IPS-NIHi11 (cell line): ENCODE measurements at places on chromosomes 7 and 10.

DNA sequence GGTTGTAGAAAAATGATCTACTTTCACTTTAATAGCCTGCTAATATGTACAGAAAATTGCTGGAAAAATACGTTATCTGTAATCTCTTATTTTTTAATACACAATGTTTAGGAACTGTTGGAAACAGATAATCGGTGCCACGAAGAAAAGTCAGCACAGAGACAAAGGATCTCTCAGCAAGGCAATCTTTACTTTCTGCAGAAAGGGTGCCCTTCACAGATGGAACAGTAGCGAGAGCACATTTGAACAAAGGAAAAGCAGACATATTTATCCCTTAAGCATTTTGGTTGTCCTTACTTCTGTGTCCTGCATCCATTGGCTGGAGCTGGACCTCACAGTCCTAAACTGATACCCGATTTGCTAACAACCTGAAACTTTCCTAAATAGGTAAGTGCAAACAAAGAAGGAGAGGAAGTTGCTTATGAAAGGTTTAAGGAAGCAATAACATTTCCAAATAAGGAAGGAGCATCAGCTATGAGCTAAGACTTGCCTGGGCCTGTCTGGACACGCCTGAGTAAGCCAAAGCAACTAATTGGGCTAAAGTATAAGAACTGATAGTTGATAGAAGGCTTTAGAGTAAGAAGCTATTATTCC is 640.0 kb downstream of the SH2D4B start:
- DNase-seq: no peak

DNA sequence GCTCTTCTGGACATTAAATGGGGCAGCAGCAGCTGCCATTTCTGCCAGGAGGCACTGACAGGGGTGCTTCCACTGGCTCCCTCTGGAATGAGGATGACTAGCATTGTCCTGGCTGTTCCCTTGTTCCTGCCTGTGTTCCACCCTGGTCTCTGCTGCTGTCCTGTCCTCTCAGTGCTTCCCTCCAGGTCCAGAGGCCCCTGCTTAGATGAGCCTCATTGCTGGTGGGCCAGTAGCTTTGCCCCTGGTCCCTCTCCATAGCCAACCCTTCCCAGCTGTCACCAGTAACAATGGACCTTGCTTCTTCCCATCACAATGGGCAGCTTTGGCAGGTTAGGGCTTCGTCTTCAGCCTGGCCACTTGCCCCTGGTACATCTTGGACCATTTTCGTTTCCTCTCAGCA is 561.1 kb downstream of the TCERG1L start:
- no peak for DNase-seq

DNA sequence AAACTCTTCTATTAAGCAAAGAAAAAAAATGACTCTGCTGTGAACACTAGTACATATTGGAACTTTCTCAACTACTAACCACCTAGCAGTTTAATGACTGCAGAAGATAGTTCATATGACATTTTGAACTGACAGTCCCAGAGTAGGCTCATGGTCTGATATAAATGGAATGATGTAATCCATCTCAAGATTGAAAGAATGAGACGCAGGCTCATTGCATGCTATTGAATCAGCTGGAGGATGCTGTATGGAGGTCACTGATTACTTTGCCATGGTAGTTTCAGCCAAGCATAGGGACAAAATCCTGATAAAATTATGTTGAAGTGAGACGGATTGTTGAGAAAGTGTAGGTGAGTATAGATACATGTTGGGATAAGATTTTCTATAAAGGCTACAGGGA is 217.6 kb upstream of the SEMA3E start:
- DNase-seq: no peak

DNA sequence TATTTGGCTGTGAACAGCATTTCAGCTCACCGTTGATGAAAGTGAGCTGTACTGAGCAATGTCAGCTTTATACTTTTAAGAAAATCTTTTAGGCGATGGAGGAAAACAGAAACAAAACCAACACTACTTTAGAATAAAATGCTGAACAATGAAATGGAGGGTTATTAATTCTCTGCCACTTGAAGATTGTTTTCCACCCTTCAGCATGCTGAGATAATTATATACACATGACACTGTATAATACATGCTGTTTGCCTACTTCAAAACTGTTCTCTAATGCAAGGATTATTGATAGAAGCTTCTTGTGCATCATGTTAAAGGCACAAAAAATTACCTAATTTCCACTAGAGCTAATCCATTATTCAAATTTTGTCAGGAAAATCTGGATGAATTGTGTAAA is 66.8 kb downstream of the CACNA2D1 start:
- DNase-seq: no peak

DNA sequence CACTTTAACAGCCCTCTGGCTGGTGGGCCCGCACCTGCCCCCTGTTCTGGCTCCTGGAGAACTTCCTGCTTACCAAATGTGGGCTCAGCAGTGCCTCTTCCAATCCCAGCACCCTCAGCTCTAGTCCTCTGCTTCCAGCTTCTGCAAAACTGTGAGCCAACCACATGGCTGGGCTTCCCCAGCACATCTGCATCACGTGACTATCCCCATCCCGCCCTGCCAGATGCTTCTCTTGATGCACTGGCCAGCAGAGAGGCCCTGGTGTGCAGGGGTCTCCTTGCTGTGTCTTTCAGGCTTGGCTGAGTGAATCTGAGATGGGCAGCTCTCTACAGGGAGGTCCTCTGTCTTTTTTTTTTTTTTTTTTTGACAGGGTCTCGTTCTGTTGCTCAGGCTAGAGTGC is 43.8 kb upstream of the DMBT1 start:
- no peak for DNase-seq

- no peak for DNase-seq
Observed at GRCh38 chr10:111175787-111176186, 99.0 kb downstream of the ADRA2A start.

- DNase-seq: peak; percentile 92
Observed at GRCh38 chr10:86366033-86366901, at the start of gene GRID1. Gene GRID1 (minus strand): TSS chr10:86366795.

DNA sequence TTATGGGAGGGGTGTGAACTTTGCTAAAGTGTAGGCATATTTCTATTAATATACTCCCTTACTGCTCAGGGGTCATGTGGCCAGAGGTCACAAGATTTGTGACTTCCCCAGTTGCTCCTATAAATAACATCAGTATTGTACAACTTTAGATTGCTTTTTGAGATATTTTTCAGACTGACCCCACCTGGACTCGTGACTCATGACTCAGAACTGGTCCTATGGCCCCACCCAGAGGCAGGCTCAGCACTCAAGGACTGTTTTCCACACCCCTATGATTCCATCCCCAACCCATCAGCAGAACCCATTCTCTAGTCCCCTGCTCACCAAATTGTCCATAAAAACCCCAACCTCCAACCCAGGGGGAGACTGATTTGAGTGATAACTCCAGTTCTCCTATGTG is 2.7 kb upstream of the CUL2 start:
- DNase-seq: no peak

DNA sequence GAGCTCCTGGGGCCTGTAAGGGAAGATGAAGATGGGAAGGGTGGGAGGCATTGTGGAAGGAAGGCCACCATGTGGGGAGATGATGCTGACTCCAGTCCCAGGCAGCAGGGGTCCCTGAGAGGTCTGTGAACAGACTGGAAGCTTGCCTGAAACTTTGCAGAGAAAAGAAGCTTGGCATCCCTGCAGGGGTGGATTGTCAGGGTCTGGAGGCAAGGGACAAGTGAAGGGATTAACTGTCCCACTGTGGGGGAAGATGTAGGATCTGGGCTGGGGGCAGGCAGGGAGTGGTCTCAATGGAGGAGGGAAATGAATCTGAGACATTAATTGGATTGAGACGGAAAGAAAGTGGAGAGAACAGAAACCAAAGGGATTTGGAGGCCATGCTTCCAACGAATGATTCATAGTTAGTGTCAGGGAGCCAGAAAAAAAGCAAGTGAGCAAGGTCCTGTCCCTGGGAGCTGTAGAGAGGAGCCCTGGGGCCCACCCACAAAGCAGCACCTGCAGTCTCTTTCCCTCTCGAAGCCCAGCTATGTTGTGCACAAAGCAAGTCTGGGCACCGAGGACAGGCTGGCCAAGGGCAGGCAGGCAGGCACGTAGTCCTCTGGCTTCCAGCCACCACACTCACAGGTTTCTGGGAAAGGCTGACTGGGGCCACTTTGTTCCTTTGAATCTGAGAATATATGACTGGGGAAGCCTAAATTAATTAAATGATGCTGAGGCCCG is 4.7 kb upstream of the SLC18A3 start:
- no peak for DNase-seq

DNA sequence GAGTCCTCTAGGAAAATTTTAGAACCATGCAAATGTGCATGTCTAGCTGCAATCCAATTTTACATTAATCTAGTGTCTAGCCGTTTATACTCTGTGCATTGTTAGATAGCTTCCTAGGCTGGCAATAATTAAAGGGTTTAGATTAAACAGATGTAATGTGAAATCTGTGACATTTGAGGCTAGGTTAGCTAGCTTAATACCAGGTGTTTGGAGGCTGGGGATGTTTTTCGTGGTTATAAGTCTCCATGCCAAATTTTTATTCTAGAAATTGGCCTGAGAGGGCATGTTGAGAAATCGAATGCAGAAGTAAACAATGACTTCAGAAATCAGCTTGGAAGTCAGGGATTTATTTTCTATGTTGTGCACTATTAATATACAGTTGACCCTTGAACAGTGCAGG is 94.2 kb downstream of the ST7 start:
- DNase-seq: no peak

- DNase-seq: no peak
Observed at GRCh38 chr7:134155871-134156270, 28.7 kb downstream of the LRGUK start.

DNA sequence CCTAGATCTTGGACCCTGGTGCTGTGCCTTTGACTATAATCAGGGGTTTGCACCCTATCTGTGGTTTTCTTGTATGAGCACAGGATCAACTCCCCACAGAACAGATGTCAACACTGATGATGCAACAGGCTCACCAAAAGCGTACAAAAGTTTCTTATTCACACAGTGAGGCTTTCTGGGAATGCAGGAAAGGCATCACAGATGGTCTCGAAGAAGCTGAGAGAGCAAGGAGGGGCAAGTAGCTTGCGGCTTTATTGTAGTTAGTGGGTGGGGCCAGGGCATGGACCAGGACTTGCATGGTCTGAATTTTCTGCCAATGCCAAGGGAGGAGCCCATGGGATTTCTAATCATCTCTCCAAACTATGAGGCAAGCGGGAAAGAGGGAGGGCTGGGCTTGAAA is 46.2 kb downstream of the SEC61G start:
- no peak for DNase-seq

DNA sequence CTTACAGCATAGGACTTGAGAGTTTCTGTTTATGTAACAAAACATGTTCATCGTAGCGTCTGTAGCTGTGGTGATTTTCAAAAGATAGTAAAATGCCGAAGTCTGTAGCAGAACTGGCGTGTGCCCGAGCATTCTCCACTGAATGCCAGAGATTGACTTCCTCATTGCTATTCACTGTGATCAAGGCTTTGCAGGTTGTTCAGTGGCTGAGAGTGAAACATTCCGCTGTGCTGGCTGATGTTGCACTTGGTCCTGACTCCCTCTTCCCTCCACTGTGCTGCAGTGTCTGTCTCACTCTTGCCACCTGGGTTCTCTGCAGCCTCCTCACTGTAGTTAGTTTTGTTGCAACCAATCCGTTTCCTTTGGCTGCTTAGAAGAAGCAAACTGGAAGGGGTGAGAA is 37.6 kb downstream of the FHIP2A start:
- no peak for DNase-seq
